Stimulated activated CD4-positive, alpha-beta T cell treated with anti-CD3 and anti-CD28 coated beads, Interleukin-2, amount 100 ng/mL, for 4 hours (primary cell): ENCODE measurements at places on chromosomes 1 and 21.

DNA sequence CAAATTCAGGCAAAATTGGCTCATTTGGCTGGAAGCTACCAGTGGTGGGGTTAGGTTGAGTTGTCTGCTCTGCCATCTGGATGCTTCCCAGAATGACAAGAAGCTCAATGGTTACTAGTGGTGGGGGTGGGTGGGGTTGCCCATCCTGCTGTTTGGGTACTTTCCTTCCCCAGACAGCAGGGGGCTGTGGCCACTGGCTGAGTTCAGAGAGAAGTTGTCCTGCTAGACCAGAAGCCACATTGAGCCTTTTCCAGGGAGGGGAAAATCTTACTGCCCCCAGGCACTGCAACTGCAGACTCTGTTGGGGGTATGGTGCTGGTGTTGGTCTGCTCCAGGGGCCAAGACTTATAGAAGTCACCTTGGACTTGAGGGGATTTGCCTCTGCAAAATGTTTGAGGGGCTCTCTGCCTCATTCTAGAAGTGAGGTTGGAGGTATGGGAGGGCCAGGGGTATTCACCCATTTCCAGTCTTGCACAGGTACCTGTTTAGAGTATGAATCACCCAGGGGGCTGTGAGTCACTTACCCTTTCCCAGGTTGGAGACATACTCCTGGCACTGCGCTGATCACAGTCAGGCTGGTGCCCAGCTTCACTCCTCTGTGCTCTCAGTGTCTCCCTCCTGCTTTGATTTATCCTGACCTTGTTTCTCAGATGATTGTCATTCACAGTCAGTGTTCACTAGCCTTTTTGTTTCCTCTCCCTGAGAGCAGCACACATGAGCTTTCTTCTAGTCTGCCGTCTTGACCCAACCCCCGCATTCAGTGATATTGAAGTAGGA lies 89.1 kb upstream of the NEGR1 start:
- no peak for DNase-seq

DNA sequence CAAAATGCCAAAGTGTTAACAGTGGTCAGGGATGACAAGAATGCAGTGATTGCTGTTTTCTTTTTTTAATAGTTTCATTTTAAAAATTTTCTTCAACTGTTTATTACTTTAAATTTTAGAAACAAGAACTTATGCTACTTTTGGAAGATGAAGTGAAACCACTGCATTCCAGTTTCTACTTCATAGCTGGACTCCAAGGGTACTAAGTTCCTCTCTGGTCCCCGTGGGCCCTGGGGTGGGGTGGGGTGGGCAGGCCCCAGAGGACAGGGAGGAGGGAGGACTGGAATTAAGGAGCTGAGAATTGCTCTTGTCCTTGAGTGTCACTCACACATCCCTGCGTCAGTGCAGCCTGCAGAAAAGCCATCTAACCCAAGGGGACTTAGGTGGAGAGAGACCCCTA lies 97.3 kb downstream of the RAVER2 start:
- DNase-seq: no peak

DNA sequence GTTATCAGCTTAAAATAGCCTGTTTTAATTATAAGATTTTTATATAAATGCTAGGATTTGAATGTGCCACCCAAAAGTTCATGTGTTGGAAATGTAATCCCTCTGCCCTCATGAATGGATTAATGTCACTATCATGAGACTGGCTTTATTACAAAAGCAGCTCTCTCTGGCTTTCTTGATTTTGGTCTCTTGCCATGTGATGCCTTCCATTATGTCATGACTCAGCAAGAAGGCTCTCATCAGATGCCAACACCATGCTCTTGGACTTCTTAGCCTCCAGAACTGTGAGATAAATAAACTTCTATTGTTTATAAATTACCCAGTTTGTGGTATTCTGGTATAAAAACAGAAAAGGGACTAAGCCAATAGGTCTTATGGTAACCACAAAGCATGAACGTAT lies 6.9 kb upstream of the PRSS38 start:
- DNase-seq: no peak

DNA sequence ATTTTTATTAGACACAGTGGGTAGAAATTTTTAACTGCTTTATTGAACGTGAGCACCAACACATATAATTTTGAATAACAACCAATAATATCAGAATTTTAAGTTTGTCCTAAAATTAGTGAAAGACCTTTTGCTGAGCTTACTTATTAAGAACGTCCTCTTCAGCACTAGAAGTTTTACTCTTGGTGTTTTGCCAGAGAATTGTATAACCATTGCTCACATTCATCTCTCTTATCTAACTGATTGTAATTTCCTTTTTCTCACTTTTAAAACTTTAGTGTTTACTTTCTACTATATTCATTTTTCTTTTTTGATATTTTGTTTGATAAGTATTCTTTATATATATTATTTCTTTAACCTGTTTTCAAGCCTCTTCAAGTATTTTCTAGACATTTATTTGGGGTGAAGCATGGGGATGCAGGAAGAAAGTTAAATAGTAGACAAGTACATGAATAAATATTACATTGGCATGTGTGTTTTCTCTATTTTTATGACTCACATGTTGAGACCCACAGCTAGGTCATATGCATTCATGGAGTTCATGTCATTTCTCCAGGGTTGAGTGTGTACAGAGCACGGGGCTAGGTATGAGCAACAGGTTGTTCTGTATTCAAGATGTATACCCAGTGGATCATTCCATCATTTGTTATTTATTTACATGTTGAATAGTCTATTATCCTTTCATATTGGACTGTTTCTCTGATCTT lies 90.6 kb downstream of the ATP6V1G3 start:
- DNase-seq: no peak

DNA sequence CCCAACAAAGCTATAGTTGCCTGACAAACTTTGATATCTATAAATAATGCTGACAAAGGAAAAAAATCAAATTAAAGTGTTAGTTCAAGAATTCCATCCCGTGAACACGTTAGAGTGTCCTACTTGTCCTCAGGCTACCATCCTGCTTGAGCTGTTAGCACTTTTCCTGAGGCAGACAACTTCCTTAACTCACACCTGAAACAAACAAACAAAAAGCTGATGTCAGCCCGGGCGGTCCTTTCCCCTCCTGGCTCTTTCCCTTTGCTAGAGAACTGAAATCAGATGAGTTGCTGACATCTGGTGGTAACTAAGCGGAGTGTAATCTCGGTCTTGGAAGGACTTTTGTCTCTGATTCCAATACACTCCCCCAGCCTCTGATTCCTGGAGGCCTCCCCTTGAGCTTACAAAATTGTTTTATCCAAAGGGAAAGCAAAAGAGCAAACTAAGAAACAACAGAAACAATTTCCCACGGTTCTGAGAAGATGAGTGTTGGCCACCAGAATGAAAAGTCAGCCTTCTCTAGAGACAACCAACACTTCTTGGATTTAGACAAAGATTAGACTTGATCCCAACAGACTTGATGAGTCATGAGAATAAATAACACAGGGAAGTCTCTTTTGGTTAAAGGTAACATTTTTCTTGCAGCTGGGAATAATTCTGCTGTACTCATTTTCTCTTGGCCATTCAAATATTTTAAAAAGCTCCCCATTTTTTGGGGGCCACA lies 135.4 kb downstream of the PROX1 start:
- peak; percentile 6 for DNase-seq
